ENCODE measurements at places on chromosomes 16 and 17.

DNA sequence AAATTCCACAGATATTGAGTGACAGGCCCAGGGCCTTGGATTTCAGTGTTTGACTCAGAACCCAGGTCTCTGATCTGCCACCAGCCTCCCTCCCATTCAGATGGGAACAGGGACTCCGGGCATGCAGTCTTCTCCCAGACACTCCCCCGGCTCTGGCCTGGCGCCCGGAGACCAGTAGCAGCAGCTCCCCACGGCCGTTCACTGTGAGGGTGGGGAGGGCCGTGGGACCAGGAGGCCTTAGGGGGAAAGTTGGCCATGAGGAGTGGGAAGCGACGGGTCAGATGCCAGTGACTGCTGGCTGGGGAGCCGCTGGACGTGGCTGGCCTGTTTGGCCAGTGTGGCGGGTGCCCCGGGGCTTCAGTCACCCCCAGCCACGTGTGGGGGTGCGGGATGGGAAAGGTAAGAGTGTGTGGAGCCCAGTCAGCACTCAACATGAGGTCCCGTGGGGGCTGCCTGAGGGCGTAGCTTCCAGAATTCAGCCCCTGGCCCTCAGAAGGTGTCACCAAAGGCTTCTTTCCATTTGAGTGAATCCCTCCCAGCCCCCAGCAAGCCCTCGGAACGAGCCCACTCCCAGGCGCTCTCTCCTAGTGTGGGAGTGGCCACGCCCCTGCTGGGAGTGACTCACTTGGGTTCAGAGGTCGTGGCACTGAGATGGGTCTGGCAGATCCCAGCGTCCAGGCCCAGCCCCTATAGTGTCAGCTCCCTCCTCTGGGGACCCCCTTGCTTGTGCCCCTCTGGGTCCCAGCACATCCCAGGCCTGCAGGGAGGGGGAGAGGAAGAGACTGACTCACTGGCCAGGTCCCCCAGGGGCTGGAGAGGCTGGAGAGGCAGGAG lies 309.4 kb downstream of the SEC14L1 start:
- no peak for DNase-seq

DNA sequence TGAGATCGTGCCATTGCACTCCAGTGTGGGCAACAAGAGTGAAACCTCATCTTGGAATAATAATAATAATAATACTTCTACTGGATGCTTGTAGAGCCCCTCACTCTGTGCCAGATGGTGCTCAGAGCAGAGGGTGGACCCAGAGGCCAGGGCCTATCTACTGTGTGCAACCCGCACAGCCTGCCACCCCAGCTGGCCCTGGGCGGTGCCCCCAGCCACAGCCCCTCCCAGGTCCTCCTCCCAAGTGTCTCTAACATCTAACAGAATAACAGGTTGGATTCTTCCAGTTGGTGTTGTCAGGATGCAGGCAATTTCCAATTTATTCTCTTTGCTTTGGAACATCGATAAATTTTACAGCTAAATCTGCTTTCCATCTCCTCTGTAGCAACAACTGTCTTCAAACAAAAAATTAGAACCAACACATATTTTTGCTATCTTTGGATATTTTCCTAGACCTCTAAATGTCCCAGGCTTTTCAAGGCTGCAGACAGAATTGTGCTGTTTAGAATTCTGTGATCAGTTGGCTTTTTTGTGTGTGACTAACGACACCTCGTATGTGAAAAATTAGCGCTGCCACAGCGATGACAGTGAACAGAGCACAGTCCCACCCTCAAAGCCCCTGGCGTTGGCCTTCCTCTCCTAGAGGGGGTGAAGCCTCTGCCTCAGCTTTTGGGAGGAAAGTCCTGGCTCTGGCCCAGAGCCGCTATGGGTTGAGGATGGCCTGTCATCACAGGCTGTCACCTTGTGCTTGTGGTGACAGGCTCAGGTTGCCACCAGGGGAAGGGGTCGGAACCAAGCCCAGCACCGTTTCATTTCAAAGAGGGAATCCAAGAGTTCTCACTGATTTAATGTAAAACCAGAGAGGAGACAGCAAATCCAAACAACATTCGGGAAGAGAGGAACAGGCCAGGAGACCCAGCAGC lies 7.6 kb upstream of the EVPL start:
- no peak for DNase-seq

- DNase-seq: no peak
Observed at GRCh38 chr17:75637551-75637950, 4.3 kb downstream of the SMIM5 start.

DNA sequence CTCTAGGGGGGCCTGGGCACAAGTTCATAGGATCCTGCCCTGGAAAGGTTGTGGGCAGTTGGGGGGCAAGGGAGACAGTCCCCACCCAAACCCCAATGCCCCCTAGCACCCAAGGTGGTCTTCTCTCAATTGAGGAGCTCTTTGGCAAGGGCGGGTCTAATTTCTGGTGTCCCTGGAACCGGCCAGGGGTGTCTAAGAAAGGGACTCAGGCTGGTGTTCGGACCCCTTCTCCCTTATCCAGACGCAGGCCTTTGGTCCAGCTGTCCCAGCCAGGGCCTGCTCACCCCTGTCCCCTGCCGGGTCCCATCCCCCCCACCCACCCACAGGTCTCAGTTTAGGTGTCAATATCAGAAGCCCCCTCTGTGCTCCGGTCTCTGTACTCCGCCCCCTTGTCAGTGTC lies 860 bp upstream of the ARHGDIG start:
- DNase-seq: no peak

GRCh38 chr16:4517812-4518680 lies 20.5 kb downstream of the CDIP1 start:
- DNase-seq: peak; percentile 57

All from endothelial cell (in vitro differentiated cells).